Fibroblast of skin of right biceps (primary cell): ENCODE measurements at places on chromosomes 7 and 10.

- peak; percentile 37 for DNase-seq
These were observed 86.4 kb downstream of the FAM53B start for GRCh38 chr10:124657806-124658205.

DNA sequence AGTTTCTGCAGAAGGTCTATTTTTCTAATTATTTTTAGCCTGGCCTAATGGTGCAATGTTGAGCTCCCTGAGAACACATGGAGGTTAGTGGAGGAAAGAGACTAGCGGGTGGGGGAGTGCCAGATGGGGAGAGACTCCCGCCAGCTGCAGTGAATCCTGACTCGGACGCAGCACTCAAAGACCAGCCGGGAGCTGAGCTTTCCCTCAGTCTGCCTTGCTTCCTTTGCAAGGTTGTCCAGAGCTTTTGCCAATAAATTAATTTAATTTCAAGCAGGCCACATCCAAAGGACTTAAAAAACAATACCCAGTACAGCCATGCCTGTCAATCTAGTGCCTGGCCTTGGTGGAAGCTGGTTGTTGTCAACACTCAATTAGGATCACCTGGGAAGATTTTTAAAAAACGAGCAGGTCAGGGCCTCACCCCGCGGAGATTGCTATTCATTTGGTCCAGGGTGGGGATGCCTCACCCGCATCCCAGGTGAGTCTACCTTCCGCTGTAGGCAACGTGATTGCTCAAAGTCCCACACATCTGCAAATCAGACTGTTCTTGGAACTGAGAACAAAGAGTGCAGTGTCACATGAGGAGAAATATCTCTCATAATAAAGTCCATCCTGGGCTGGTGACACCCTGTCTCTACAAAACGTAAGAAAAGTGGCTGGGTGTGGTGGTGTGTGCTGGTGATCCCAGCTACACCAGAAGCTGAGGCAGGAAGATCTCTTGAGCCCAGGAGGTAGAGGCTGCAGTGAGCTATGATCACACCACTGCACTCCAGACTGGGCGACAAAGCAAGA lies 4.0 kb downstream of the CLRN3 start:
- no peak for DNase-seq

- DNase-seq, result no peak
These were observed 27.9 kb downstream of the KAZALD1 start for GRCh38 chr10:101089520-101090299.

DNA sequence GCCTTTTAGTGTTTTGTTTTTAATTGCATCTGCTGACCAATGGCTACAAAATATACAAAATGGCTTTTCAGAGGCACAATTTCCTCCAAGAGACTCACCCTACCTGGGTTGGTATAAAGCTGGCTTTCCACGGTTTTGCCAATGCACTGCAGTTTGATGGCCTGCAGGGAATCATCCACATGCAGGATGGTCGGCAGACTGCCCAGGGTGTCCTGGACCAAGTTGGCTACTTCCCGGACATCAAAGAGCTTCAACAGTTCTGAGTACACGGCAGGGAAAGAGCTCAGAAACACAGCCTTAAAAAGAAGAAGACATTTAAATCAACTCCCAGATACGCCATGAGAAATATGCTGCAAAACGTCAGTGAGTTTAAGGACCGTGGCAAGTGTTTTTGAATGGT lies 301.0 kb upstream of the IMMP2L start:
- no peak for DNase-seq

DNA sequence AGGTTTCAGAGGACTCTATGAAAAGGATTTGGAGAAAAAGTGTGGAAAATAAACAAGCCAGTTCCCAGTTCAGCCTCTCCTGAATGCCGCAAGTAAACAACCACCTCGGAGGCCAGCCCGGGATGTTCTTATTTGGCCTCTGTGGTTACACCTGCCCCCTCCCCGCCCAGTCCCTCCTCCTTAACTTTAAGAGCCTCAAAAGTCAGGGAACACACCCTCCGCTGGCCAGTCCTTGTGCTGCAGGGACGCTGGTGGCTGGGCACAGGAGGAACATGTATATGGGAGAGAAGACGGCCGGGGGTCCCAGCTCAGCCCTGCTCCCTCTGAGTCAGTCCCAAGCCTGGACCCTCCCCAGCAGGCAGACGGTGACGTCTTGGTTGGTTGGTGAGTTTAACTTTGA lies 6.1 kb downstream of the CHST3 start:
- no peak for DNase-seq

- no peak for DNase-seq
These were observed 40.4 kb downstream of the GNA12 start for GRCh38 chr7:2803755-2804154.

GRCh38 chr10:5645944-5646617 lies 20.3 kb downstream of the ASB13 start:
- no peak for DNase-seq

DNA sequence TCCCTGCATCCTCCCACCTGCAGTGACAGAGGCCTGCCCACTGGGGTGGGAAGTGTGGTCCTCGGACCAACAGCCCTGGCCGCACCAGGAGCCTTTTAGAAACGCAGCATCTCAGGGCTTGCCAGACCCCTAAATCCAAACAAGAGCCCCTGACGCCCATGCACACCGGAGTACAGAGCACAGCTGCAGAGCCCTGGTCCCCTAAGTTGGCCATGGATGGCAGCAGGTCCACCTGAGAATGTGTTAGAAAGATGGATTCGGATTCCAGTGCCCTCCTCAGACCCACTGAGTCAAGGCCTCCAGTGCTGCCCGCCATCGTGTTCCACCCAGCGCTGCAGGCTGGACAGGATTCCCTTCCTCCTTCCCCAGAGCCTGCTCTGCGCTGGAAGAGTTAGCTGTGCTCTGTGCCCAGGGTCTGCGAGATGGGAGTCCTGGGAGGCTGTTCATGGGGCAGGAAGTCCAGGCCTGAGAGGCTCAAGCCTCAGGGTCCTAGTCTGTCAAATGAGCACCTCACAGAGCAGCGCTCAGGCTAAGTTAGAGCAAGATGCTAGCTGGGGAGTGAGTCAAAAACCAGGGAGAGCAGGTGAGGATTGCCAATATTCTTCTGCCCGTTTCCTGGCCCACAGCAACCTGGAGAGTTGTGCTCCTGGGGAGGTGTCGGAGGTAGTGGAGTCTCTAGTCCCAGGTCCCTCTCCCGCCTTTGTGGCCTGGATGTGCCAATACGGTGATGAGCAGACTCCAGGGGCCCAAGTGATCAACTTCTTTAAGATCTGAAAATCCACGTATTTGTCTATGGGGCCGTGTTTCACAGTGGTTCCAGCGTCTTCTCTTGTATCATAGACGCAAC lies 95.9 kb upstream of the GPR26 start:
- no peak for DNase-seq

DNA sequence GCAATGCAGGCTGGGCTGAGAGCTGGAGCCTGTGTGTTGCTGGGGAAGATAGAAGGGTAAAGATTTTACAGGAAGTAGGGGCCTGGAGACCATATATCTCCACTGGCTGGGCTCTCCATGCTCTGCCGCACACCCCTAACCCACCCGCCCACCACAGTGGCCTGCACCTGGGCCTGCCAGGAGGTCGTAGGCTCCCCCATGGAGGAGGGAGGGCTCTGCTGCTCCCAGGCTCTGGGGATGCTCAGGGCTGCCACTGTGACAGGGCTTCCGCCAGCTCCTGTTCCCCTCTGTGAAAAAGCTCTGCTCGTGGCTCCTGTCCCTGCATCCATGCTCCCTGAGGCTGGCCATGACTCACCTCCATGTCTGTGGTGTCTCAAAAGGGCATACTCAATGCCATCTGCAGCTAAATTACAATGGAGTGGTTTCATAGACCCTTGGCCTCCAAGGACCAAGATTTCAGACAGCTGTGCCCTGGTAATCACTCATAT lies 106.0 kb downstream of the CXCL12 start:
- no peak for DNase-seq

- peak; percentile 18 for DNase-seq
These were observed 61.4 kb downstream of the ST7 start for GRCh38 chr7:117014673-117015133.

GRCh38 chr7:138520742-138521141 lies 60.7 kb downstream of the TRIM24 start:
- no peak for DNase-seq

DNA sequence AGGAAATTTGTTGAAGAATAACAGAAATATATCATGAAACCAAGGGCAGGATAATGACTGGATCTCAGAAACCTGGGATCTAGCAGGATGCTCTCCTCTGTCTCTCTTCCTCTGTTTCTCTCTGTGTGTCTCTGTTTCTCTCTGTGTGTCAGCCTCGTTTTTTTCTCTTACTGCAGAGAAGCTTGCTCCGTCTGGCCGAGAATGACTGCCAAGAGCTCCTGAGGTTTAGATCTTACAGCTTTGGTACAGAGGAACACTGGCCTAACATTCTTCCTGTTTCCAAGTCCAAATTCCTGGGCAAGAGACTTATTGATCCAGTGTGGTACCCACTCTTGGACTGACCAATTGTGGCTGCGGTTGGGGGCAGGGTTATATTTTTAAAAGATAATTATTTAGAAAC lies 564.0 kb downstream of the XPNPEP1 start:
- no peak for DNase-seq

- peak; percentile 18 for DNase-seq
These were observed 3.8 kb upstream of the NRCAM start for GRCh38 chr7:108459922-108460551.

- no peak for DNase-seq
These were observed 36.3 kb upstream of the WDFY4 start for GRCh38 chr10:48648172-48648942.

DNA sequence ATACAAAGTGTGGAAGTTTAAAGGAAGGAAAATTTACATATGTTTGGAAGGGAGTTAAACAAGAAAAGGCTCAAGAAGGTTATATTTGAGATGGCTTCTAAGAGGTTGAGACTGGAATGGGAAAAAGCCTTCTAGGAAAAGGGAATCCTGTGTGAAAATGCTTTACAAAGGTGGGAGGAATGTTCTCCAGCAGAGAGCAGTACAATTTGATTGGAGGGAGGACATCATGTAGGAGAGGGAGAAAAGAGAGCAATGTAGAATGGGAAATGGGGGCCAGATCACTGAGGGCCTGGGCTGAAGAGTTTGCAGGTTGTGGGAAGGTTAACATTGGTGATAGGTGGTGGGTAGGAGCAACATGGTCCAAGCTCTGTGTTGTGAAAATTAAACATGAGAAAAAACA lies 366.9 kb downstream of the XPNPEP1 start:
- no peak for DNase-seq

DNA sequence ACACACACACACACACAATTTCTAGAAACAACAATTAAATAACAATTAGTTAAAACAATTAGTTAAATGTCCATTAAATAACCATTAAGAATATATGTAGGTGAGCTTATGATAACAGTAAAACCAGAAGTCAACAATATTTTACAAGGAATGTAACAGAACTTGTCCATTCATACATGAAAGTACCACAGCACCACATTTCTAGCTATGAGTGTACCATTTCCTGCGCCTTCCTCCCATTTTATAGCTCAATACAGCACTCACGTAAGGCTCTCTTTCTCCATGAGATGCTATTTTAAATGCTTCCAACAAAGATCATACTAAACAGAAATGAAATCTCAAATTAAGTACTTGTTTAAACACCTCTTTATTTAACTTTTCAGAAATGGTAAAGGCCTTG lies 367.3 kb upstream of the ZWINT start:
- no peak for DNase-seq

DNA sequence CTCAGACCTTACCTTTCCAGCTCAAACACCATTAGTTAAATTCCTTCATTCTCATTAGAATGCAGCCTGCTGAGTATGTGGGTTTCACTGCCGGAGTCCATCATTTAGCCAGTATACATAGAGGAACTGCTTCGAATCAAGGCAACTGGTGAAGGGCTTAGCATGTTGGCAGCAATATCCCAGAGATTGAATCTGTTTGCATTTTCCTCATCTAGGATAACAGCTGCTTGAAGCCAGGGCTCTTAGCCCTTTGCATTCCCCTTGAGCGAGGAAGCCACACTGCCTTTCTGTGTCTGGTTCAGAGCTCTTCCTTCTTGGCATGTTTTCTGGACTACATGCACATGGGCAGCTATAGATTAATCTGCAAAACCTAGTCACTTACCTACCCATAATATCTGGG lies 14.7 kb downstream of the NODAL start:
- DNase-seq, result no peak

DNA sequence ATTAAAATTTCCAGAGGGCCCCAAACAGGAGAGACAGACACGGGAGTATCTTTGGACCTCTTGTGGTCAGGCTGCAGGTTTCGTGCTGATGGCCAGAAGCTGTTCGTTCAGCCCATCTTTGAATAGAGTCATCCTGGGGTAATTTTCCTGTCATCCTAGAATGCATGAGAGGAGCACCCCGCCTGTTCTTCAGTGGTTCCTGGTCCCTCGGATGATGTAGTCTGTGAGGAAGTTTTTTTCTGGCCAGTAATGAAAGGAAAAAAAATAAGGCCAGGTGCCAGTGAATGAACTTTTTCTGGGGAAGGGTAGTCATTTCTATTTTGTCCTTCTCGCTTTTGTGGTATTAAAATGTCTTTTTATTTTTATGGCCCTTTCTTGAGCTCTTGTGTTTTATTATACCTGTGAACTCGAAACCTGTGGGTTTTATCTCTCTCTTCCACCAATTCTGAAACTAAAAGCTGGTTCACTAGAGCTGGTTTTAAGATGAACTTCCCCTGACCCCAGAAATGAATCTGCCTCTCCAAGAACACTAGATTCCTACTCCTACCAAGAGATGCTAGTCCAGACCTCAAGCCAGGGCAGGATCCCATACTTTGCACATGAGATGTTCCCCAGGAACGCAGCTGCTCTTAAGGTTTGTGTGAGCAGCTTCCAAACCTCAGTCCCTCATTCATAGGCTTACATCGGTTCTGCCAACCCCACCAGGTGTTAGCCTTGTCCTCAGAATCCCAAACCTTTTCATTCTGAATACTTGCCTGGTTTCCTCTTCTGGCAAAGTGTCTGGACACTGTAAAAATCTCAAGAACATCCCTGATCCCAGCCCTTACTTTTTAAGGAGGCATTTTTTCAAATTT lies 15.4 kb upstream of the MEST start:
- DNase-seq, result peak; percentile 35

GRCh38 chr10:72356987-72357386 lies 2.3 kb upstream of the DNAJB12 start:
- no peak for DNase-seq

- DNase-seq, result no peak
These were observed 128.7 kb downstream of the ETV1 start for GRCh38 chr7:13860734-13861133.

- peak; percentile 77 for DNase-seq
These were observed 87.4 kb downstream of the CHN2 start for GRCh38 chr7:29281782-29282541.

GRCh38 chr7:155490697-155491628 lies 33.0 kb downstream of the EN2 start:
- no peak for DNase-seq

- DNase-seq, result no peak
These were observed 20.0 kb downstream of the FOXI2 start for GRCh38 chr10:127757033-127757432.

DNA sequence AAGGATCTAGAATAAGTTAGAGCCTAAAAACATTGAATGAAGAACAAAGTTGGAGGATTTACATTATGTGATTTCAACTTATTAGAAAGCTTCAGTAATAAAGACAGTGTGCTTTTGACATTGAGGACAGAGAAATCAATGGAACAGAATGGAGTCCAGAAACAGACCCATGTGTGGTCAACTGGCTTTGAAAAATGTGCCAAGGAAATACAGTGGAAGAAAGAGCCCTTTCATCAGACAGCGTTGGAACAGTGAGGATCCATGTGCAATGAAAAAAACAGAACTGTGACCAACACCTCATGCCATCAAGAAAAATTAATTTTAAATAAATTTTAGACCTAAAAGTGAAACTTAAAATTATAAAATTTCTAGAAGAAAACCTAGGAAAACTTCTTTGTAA lies 50.6 kb upstream of the LRRC18 start:
- no peak for DNase-seq
